ENCODE measurements at places on chromosomes 5 and 9. TPM values are rescaled to one million over a fixed set of nuclear protein-coding genes. Genes with fewer than 3 reads are reported as not detected.

- DNase-seq = peak; percentile 81
Measured at GRCh38 chr9:137433349-137433915, 7.7 kb downstream of the ENTPD8 start.

ROPN1L gene
- total RNA-seq = 0.39 TPM

WNT8A gene
- total RNA-seq = not detected

- no peak for DNase-seq
Measured at GRCh38 chr9:8757881-8758280, 958.3 kb upstream of the DMAC1 start.

PCDHGA8 gene
- total RNA-seq = 0.51 TPM

DNA sequence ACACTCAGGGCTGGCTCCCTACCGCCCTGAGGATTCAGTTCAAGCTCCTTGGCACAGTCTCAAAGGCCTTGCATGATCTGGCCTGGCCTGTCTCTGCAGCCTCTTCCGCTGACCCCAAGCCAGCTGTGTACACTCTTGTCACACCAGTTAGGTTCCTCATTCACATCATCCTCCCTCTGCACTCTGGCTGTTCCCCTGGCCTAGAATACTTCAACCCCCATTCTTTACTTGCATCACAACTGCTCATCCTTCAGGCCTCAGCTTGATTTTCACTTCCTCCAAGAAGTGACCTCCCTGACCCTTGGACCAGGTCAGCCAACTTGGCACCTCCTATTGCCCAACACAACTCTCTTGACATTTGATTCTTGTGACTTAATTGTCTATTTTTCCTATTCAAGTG lies 18.9 kb upstream of the PFDN1 start:
- DNase-seq = no peak
